ENCODE measurements at places on chromosomes 4 and X.
A peak's percentile ranks its signal among the peaks of the same experiment; 100 is the strongest.

- DNase-seq: no peak
Observed at GRCh38 chrX:53682885-53683555, 3.5 kb downstream of the HUWE1 start.

GRCh38 chr4:71494539-71494938 lies 155.7 kb downstream of the SLC4A4 start:
- DNase-seq: no peak

DNA sequence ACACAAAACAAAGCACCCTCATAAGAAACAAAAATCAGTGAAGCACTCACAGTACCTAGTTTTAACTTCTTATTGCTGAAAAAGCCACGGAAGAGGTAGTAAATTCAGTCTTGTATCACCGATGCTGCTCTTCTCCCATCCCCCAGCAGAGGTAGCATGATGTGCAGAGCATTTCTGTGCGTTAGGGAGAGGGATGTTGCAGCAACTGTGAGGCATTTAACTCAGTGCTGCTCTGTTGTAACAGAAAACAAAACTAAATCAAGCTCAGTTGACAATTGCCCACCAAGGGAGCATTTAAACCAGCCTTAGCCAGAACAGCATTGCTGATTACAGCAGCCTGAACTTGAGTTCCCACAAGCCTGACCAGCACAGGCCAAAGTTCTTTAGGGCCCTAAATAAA lies 1279.7 kb upstream of the ADGRL3 start:
- no peak for DNase-seq

DNA sequence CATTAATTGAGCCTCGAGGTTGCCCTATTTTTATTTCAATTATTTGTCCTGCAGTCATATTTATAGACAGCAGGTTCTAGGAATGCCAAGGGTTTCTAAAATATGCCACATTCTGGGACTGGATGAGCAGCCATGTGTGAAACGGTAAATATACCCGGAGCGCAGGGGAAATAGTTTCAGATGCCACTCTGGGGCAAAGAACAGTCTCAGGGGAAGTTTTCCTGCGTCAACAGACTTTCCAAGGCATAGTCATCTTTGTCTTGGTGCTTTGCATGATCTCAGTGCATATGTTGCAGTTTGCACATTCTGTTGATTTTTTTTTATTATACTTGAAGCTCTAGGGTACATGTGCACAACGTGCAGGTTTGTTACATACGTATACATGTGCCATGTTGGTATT lies 71.0 kb downstream of the GPAT3 start:
- no peak for DNase-seq

DNA sequence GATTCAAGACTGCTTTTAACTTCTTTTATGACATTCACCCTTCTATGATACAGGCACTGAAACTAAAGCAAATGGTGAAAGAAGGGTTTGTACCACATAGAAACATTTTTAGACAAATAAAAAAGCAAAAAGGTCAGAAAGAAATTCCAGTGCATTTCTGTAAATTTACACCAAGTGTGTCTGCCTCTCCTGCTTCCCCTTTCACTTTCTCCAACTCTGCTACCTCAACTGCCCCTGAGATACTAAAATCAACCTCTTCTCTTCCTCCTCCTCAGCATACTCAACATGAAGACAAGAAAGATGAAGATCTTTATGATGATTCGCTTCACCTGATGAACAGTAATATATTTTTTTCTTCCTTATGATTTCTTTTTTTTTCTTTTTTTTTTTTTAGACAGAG lies 187.9 kb downstream of the LRBA start:
- no peak for DNase-seq

DNA sequence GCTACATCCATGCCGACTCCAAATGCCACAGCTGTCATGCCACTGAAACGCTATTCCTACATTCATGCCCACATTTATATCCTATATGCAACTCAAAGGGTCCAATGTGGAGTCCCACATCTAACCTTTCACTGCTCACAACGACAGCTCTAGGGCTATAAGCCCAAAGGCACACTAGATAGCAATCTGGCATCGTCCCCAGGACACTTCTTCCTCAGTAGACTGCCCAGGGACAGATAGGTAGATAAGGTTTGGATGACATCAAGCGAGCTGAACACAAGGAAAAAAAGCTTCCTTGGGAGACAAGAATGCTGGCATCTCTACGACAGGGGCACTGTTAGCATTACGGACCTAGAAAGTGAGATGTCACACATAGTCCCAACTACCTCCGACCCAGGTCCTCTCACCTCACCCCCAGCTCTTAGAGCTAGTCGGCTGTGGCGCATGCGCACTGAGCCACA lies 685 bp downstream of the RAB9B start:
- peak; percentile 27 for DNase-seq

- no peak for DNase-seq
Observed at GRCh38 chr4:168487282-168488035, 7.2 kb upstream of the DDX60L start.

GRCh38 chr4:168524006-168524405 lies 27.2 kb downstream of the PALLD start:
- no peak for DNase-seq

GRCh38 chrX:378443-378842 lies 8.3 kb downstream of the PPP2R3B start:
- no peak for DNase-seq

DNA sequence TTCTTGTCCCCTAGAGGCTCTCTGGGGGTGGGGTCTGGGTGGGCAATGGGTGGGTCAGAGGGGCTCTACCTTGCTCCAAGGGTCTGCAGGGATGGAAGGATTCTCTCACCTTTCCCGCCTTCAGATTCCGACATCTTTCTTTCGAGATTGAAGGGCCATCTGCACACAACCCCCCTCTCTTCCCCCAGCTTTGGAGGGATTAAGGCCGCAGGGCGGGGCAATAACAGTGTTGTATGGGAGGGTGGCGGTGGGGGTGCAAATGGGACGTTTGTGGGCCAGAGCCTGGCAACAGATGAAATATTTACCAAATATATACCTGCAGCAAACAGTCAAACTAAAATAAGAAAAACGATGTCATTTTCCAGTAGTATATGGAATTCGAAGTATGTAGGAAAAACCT lies at the start of gene CACNA1F:
TSS of gene CACNA1F (minus strand) at position 165 of the 400 bp plus-strand sequence. CDS start at position 134, 31 bp downstream.
- no peak for DNase-seq

DNA sequence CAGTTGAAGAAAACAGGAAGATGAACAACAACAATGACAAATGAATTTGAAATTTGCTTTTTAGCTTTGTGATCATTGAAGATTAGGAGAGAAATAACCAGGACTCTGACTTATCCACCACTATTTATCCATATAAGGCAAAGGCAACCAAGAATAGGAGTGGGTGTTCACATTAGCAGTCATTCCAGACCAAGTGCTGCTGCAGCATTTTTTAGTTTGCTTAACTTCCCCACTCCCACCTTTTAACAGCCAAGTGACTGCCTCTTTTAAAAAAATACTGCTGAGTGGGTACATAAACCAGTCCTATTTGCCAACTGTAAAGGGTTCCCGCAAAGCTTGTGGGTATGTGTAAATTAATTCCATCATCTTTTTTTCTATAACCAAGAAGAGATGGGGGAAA lies 230.9 kb downstream of the IQCM start:
- DNase-seq: no peak

- no peak for DNase-seq
Observed at GRCh38 chr4:188296331-188296730, 157.1 kb downstream of the TRIML1 start.

DNA sequence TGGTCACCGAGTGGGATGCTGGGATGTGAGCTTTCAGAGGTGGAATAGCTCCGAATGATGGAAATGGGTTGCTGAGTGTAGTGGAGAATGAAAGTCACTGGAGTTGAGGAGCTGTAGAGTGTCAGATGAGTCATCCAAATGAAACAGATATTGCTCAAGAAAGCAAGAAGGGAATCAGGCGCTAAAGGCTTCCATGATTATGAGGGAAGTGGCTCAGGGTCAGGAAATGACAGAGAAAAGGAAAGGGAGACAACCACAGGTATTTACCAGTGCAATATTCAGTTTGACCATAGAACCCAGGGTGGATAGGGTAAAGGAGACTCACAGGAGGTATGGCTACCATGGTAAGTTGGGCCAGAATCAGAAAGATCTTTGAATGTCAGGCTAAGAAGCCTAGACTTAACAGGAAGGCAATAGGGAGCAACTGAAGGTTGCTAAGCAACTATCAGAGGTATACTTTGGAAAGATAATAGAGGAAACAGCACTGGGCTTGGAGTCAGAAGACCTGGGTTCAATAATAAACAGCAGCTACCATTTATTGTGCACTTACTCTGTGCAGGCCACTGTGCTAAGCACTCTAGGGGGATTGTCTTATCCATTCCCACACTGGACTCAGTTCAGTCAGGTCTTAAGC lies 11.7 kb downstream of the LAS1L start:
- DNase-seq: no peak

- DNase-seq: no peak
Observed at GRCh38 chr4:54683616-54684346, 26.0 kb downstream of the KIT start.

DNA sequence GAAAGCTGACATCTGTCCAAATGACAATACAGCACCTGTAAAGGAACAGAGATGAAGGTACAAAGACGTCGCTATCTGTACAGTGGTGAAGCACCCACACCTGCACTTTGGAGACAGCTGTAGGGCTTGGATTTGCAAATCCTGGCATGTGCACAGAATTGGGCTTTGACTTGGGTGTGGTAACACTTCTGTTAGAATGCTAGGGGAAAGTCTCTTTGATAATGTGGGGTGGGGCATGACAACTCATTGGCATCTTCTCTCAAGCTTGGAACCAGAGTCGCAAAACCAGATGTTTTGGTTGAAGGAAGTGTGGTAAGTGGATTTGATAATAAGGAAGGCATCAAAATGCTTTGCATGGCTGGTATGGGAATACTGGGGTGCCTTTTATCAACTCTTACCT lies 55.5 kb downstream of the VCX3B start:
- no peak for DNase-seq

Measured in activated CD8-positive, alpha-beta memory T cell treated with anti-CD3 and anti-CD28 coated beads for 1 hour (primary cell).